ENCODE measurements at places on chromosomes 7 and 10.

- no peaks in the 10 kb centered on the region for H3K36me3 ChIP-seq
- no peak for DNase-seq
- no peak overlapping the region for H3K4me3 ChIP-seq
- H3K27ac ChIP-seq, result no peak overlapping the region
- H3K4me1 ChIP-seq, result no peaks in the 10 kb centered on the region
Observed at GRCh38 chr10:16648366-16648765, 126.7 kb upstream of the C1QL3 start.

- DNase-seq, result no peak
- no peaks in the 10 kb centered on the region for H3K27me3 ChIP-seq
- H3K4me1 ChIP-seq, result no peaks in the 10 kb centered on the region
- no peak overlapping the region for H3K27ac ChIP-seq
- no peaks in the 10 kb centered on the region for H3K36me3 ChIP-seq
- H3K4me3 ChIP-seq, result no peak overlapping the region
Observed at GRCh38 chr7:35365523-35365922, 111.6 kb upstream of the TBX20 start.

DNA sequence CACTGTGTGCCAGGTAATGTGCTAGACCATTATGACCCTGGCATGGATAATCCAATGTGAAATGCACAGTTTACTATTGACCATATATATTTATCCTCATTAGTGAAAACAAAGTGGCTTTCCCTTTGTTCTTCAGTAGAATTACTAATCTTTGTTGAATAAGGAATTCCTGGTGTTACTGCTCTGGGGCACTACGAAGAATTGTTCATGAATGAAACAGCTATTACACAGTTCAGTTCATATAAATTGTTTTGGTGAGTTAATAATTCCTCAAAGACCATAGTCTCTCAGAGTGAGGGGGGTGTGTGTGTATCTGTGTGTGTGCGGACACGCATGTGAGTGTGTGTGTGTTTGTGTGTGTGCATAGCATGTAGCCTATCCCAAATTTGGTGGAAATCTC, 668.0 kb upstream of the MBL2 start:
- H3K36me3 ChIP-seq, result no peaks in the 10 kb centered on the region
- H3K4me1 ChIP-seq, result no peaks in the 10 kb centered on the region
- DNase-seq, result no peak
- no peaks in the 10 kb centered on the region for H3K27me3 ChIP-seq

GRCh38 chr7:68725843-68726785, 872.2 kb upstream of the AUTS2 start:
- no peak overlapping the region for H3K4me3 ChIP-seq
- H3K4me1 ChIP-seq, result no peaks in the 10 kb centered on the region
- H3K36me3 ChIP-seq, result no peaks in the 10 kb centered on the region
- H3K27ac ChIP-seq, result no peak overlapping the region
- no peak for DNase-seq
- peaks cover 21% of the 10 kb centered on the region for H3K27me3 ChIP-seq

DNA sequence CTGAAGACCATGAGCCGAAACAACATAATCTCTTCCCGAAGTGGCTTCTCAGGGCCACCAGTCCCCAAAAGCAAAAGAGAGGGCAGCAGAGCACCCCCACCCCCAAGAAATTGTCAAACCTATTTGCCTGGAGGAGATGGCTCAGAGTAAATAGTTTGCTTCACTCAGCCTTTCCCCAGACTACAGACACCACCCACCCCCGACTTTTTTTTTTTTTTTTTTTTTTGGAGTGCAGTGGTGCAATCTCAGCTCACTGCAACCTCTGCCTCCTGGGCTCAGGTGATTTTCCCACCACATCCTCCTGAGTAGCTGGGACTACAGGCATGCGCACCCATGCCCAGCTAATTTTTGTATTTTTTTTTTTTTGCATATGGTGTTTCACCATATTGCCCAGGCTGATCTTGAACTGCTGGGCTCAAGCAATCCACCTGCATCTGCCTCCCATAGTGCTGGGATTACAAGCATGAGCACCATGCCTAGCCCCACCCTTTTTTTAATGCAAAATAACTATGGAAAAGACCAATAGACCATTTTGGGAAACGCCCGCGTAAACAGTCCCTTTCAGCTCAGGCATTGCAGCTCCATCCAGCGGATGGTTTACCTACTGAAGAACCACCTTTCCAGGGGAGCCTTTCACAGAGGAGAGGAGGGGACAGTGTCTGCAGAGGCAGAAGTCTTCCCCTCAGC, 9.7 kb downstream of the ZMIZ1 start:
- DNase-seq, result no peak
- no peaks in the 10 kb centered on the region for H3K36me3 ChIP-seq
- no peak overlapping the region for H3K4me3 ChIP-seq
- peaks cover 100% of the 10 kb centered on the region for H3K4me1 ChIP-seq

DNA sequence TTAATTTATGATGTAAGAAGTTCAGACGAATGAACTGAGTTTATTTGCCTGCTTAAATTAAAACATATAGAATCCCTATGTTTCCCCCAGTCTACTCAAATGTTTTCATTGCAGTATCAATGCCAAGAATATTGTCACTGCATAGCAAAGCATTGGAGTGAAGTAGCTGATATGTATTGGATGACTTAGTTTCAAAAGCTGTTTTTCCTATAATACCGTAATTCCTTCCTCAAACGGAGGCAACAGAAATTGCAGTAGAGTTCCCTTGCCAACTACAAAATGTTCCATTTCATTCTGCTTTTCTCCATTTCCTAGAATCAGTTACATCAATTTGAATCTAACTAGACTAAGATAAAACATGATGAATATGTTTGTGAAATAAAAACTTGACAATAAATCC, 174.1 kb downstream of the CNTNAP2 start:
- H3K36me3 ChIP-seq, result no peaks in the 10 kb centered on the region
- no peak overlapping the region for H3K4me3 ChIP-seq

Data from esophagus squamous epithelium (tissue), 5 donors.